Stimulated activated CD8-positive, alpha-beta memory T cell treated with anti-CD3 and anti-CD28 coated beads, Interleukin-15, amount 100 ng/mL, for 1 hour (primary cell): ENCODE measurements at places on chromosomes 2 and 18.

- DNase-seq: no peak
These were observed 226.6 kb downstream of the OSR1 start for GRCh38 chr2:19131871-19132270.

GRCh38 chr2:47661310-47661709, 121.6 kb upstream of the MSH6 start:
- no peak for DNase-seq

GRCh38 chr2:197229509-197230443, 80.8 kb downstream of the ANKRD44 start:
- no peak for DNase-seq

DNA sequence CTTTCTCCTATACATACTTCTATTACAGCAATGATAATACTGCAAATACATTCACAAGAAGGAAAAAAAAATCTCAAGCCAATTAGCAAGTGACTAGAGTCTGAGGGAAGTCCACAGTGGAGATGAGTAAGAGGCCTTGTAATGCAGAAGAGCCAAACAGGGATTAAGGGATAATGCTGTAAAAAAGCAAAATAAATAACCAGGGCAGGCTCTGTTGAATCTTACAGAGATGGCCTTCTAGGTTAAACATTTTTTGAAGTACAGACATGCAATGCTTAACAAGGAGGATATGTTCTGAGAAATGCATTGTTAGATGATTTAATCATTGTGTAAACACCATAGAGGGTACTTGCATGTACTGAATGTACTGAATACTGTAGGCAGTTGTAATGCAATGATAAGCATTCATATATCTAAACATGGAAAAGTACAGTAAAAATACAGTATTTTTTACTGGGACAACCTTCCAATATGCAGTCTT, 122.1 kb upstream of the RMDN2 start:
- DNase-seq: no peak

GRCh38 chr2:238122287-238123217, 15.9 kb upstream of the KLHL30 start:
- no peak for DNase-seq

- no peak for DNase-seq
These were observed 135.6 kb downstream of the CCBE1 start for GRCh38 chr18:59561612-59562011.

DNA sequence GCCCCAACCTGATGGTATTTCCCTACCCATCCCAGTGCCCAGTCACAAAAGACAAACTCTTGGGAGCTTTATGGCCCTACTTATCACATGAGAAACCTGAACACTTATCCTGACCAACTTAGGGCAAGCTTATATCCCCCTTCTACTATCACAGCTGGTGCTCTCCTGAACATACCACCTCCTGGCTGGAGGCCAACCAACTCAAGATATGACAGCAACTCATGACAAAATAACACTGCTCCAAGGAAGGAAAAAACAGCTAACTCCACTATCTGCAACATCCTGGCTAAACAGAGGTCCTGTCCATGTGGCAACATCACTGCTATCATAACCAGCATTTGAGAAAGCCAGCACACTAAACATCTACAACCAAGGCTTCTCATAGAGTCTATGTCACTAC, 20.9 kb upstream of the CLASP1 start:
- DNase-seq: no peak

GRCh38 chr18:63892566-63892965, 5.1 kb downstream of the SERPINB2 start:
- no peak for DNase-seq

- DNase-seq: no peak
These were observed 27.5 kb downstream of the CNRIP1 start for GRCh38 chr2:68292108-68292710.

- no peak for DNase-seq
These were observed 40.7 kb downstream of the TTC39C start for GRCh38 chr18:24055009-24055804.

DNA sequence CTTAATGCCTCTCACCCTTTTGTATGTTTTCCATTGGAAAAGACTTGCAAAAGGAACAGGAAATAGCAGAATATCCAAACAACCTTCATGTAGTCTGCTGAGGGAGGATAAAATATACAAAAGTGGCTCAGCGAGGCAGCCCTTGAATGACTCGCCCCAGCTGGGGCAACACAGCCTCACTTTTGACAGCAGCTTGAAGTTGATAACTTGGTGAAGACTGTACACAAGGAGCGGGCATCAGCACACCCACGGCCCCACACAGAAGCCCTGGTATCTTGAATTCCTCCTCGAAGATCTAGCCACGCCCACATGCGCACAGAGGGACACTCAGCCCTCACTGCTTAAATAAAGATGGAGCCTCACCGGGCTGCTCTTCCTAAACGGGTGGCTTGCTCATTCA, 161.0 kb downstream of the IRS1 start:
- no peak for DNase-seq

- DNase-seq: no peak
These were observed 548.5 kb upstream of the SLC8A1 start for GRCh38 chr2:41000374-41000773.

DNA sequence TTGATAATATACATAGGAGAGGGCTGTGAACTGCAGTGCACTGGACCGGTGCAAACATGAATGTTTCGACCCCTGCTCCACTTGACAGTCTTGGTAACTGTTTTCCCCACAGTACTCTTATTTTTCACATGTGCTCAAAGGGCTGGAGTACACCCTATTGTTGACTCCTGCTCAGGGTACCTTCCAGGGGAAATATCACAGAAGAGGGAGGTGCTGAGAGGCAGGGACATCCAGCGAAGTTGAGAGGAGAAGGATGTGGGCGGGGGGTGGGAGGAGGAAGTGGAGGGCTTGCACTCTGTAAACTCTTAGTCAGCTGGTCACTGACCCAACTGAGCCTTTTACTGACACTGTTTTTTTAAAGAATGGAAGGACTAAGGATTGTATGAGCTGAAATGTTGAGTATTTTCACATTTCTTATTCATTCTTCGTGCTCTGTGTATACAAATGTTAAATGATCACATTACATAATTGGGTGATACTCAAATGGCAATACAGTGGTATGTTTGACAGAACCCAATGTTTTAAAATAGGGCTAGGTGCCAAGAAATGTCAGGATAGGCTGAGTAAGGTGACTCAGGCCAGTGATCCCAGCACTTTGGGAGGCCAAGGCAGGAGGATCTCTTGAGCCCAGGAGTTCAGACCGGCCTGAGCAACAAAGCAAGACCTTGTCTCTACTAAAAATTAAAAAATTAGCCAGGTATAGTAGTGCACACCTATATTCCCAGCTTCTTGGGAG, 10.0 kb downstream of the INPP4A start:
- DNase-seq: no peak

DNA sequence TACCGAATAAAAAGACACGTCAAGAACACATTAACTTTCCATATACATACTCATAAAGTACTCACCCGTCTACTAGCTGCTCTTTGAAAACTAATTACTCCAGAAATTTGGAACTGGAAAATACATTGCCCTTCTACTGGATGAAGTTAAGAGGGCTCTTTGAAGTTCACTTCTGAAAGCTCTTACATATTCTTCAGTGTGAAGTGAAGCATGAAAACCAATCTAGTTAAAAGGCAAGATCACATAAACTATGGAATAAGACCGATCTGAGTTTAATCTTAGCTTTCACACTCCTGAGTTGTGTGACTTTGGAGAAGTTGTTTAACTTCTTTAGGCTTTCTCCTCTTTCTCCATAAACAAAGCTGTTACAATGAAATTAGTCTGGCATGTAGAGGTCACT, 38.5 kb downstream of the REV1 start:
- DNase-seq: no peak

DNA sequence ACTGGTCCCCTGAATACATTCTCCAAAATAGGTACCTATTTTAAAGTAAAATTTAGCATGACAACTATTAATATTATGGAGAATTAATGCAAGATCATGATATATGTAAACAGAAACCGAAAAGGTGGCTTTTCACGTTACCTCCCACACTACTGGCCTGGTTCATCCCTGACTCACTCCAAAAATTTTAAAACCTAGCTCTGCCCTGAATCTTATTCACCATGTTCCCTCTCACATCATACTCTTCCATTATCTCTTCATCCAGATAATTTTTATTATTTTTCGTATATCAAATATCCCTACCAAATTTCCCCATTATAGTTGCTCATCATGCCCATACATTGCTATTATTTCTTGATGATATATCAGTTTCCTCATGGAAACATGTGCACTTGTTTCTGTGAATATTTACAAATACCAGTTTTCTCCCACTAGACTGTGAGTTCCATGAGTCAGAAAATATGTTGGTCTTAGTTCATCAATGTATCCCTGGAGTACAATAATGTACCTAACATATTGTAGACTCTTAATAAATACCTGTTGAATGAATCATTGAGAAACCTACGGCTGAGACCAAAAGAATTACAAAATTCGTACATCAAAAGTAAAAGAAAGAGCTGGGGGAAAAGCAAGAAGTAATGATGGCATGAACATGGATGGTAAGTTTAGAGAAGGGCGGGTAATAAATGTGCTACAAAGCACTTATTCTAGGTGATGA, 360.1 kb upstream of the CHAC2 start:
- no peak for DNase-seq

DNA sequence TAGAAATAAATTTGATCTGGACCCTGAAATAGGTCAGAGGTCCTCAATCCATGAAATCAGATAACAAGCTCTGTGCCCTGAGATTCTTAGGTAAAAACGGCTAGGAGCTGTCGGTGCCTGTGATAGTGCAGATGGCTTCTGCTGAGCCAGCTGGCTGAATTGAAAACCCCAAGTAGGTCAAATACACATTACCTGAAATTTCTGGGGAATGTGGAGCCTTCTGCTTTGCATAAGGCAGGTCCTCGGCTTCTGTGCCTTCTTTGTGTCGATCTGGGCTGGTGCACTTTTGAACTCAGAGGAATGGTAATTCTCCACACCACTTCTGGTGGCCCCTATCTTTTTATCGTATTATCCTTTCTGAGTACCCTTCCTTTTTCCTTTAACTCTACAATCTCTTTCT, 66.6 kb downstream of the CNTNAP5 start:
- DNase-seq: no peak

GRCh38 chr2:121532894-121533293, 2.2 kb downstream of the RNU4ATAC start:
- no peak for DNase-seq

- DNase-seq: no peak
These were observed 53.4 kb upstream of the SCN1A start for GRCh38 chr2:166180951-166181812.

GRCh38 chr2:134745023-134745422, 26.2 kb upstream of the TMEM163 start:
- DNase-seq: no peak

- no peak for DNase-seq
These were observed 121.8 kb downstream of the MAIP1 start for GRCh38 chr2:200077210-200077650.

DNA sequence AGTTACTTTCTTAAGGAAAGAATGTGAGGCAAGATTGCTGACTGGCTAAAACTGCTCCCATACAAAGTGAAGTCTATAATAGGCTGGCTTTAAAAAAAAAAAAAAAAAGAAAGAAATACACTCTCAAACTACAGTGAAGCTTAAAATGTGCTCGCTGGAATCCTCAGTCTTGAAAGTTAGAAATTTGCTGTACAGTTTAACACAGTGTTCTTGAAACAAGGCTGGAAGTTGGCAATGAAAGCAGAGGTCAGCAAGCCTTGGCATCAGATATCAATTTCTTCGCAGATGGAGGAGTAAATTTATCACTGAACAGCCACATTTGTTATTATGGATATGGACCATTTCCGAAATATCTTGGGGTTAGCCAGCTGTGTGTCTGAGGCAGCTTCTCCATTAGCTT, 392.9 kb downstream of the ZNF516 start:
- DNase-seq: no peak

DNA sequence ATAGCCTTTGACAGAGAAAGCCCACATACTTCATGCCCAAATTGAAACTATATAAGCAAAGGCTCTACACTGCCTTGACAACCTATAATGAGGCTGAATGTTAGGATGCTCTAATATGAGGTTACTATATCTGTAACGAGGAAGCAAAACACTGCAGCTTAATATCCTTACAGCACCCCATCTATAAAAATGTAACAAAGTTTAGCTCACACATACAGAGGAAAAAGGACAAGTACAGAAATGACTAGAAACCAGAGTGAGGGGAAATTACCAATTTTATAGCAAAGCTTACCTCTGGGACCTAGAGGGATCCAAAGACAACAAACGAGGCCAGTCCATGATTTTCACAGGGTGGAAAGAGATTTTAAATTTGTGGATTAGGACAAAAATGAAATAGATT, 138.5 kb downstream of the COL4A4 start:
- no peak for DNase-seq

- no peak for DNase-seq
These were observed 462 bp upstream of the CIDEA start for GRCh38 chr18:12253663-12254135.

DNA sequence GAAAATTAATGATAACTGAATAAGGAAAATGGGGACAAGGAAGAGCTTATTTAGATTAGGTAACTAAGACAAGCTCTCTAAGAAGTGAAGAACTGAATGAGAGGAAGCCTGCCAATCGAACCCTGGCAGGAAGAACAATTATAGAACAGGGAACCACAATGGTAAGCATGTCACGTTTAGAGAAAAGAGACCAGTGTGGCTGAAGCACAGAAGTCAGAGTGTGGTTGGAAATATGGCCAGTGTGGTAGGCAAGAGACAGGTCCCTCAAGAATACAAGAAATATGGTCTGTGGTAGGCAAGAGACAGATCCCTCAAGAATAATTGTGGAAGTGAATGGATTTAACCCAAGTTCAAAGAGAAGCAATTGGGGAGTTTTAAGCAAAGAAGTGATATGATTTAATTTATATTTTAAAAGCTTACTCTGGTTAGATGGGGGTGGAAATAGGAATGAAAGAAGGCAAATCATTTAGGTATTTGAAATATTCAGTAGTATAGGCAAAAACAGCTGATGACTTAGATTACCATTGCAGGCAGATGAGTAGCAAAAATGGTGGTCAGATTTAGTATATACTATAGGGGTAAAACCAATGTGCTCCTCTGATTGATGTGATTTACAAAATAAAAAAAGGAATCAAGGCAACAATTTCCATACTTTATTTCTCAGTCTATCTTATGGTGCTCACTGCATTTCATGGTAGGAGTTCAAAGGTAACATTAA, 38.8 kb upstream of the ERMN start:
- DNase-seq: no peak

DNA sequence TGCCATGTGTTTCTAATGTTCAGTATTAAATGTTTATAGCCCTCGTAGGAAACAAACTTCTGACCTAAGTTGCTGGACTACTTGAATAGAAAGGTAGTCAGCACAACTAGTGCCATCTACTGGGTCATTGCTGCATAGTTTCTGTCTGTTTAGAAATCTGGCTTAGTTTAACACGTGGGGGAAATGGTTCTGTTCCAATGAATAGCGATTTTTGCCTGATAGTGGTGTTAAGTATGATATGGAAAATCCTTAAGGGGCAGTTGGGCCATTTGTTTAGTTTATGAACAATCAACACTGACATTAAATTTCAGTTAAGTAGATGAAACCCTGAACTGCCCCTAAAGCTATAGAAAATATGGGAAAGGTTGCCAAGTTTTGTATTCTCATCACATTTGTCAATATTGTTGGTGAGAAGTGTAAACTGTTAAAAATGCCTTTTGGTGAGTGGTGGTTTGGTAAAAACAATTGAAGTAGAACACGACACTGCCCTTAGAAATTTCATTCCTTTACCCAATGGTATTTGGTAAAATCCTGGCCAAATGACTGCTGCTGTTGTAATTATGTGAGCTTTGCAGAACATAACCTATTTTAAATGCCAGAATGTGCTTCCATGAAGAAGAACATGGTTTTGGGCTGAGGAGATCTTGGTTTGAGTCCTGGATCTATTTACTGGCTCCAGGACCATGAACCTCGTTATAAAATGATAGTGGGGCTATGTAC, 13.2 kb downstream of the NABP1 start:
- peak; percentile 12 for DNase-seq
